ENCODE measurements at places on chromosomes 6 and 20.
A peak's percentile ranks its signal among the peaks of the same experiment; 100 is the strongest.

- H3K36me3 ChIP-seq = no peaks in the 10 kb centered on the region
- no peak overlapping the region for H3K27ac ChIP-seq
- no peaks in the 10 kb centered on the region for H3K4me1 ChIP-seq
- H3K27me3 ChIP-seq = no peaks in the 10 kb centered on the region
These were observed 958.8 kb downstream of the TFAP2A start for GRCh38 chr6:9455864-9456658.

- H3K36me3 ChIP-seq = no peaks in the 10 kb centered on the region
- peak overlapping the region; percentile 99 for H3K27ac ChIP-seq
- DNase-seq = peak; percentile 83
- H3K4me1 ChIP-seq = peaks cover 22% of the 10 kb centered on the region
- H3K27me3 ChIP-seq = no peaks in the 10 kb centered on the region
These were observed 595 bp upstream of the SRF start for GRCh38 chr6:43170417-43170930.

GRCh38 chr20:10178727-10179313 lies 39.8 kb upstream of the SNAP25 start:
- no peak for DNase-seq
- no peaks in the 10 kb centered on the region for H3K36me3 ChIP-seq
- H3K4me1 ChIP-seq = no peaks in the 10 kb centered on the region
- H3K27ac ChIP-seq = no peak overlapping the region
- no peaks in the 10 kb centered on the region for H3K27me3 ChIP-seq

DNA sequence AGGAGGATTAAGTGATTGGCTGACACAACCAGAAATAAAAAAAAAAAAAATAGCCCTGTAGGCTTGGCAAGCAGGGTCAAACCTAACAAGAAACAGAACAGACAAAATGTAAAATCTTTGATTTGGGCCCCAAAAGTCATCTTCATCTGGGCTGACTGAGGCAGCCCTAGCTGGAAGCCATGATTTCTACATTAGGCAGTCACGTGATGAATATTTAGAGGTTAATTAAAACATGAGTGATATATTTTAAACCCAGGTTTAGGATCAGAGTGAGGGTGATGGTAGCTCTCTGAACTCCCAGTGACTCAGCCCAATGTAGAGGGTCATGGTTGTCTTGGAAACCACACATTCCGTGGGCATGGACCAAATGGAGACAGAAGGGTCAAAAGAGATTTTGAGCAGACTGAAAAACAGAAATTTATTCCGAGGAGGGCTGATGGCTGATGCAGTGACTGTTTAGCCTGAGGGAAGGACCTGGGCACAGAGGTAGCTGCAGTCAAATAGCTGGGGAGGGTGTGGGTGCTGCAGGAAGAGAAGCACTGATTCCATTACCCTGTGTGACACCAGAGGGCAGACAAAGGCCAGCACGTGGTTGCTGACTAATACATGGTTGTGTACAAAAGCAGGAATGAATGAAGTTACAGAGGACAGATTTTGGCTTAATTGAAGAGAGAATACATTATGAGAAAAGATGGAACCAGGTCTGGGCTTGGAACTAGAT lies 573.1 kb upstream of the CHD6 start:
- no peak for DNase-seq
- H3K36me3 ChIP-seq = no peaks in the 10 kb centered on the region
- H3K27me3 ChIP-seq = no peaks in the 10 kb centered on the region
- no peaks in the 10 kb centered on the region for H3K4me1 ChIP-seq
- H3K27ac ChIP-seq = no peak overlapping the region
- H3K4me3 ChIP-seq = no peak overlapping the region

DNA sequence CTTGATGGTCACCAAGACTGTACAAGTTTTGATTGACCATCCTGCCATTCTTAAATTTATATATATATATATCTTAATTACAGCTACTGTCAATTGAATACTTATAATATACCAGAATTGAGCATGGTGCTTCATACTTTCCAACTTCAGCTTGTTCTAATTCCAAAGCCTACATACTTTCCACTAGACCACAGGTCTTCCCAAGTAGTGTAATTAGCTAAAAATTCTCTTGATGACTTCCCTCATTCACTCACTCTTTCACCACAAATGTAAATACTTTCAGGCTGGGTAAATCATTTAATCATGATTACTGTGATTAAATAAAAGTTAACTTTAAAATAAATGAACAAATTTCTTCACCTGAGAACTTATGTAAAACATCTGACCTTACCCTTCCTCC lies 3.4 kb downstream of the ASF1A start:
- H3K4me3 ChIP-seq = no peak overlapping the region
- no peak for DNase-seq
- H3K27me3 ChIP-seq = no peaks in the 10 kb centered on the region
- no peak overlapping the region for H3K27ac ChIP-seq
- peaks cover 2% of the 10 kb centered on the region for H3K4me1 ChIP-seq

DNA sequence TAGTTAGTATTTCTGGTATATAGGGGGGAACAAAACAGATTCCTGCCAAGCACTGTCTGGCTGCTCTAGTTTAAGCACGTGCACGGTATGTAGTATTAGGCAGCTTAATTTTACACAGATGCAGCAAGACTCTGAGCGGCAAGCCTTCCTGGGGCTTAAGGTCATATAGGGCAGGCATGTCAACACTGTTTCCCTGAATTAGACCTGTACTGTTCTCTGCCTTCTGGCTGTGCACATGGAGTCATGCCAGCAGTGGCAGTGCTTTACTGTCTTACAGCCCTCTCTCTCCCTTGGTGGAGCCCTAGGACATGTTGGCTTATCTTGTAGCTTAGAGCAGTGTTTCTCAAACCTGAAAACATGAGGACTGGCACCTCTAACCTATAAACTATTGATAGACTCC lies 56.6 kb downstream of the PHF20 start:
- H3K27ac ChIP-seq = no peak overlapping the region
- H3K27me3 ChIP-seq = no peaks in the 10 kb centered on the region
- no peaks in the 10 kb centered on the region for H3K36me3 ChIP-seq
- no peaks in the 10 kb centered on the region for H3K4me1 ChIP-seq

- no peak overlapping the region for H3K4me3 ChIP-seq
- H3K27me3 ChIP-seq = no peaks in the 10 kb centered on the region
- DNase-seq = no peak
- H3K27ac ChIP-seq = no peak overlapping the region
These were observed 320.7 kb upstream of the JARID2 start for GRCh38 chr6:14925025-14925698.

DNA sequence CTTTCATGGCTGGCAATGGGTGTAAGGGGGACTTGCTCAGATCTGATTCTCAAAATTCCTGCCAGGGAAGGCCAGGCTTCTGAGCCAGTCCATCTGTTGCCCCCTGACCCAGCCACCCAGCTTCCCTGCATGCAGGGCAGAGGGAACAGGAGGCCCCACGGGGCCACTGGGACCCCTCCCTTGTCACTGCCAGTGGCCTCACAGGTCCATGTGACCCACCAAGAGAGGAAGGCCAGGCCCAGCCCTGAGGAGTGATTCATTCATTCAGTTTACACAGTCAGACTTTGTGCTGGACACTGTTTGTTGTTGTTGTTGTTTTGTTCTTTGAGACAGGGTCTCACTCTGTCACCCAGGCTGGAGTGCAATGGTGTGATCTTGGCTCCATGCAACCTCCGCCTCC lies 39.5 kb downstream of the UBE2V1 start:
- DNase-seq = no peak
- no peak overlapping the region for H3K27ac ChIP-seq
- no peaks in the 10 kb centered on the region for H3K36me3 ChIP-seq
- no peak overlapping the region for H3K4me3 ChIP-seq

Measured in breast epithelium (tissue), 4 donors.